ENCODE measurements at places on chromosomes 1 and 21.

- DNase-seq = no peak
Measured at GRCh38 chr1:246106342-246106763, 400.7 kb downstream of the SMYD3 start.

GRCh38 chr1:83998498-83999315, at the start of gene TTLL7:
TSS of gene TTLL7 (minus strand) at chr1:83999132. CDS start at chr1:83952211, 46,921 bp downstream.
- DNase-seq = peak; percentile 91

DNA sequence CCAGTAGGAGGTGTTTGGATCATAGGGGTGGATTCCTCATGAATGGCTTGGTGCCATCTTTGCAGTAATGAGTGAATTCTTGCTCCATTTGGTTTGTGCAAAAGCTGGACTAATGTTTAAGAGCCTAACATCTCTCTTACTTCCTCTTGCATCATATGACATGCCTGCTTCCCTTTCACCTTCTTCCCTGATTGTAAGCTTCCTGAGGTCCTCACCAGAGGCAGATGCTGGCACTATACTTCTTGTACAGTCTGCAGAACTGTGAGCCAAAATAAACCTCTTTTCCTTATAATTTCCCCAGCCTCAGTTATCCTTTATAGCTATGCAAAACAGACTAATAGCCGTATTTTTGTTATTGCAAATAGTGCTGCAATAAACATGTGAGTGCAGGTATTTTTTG, 8.1 kb downstream of the PRSS38 start:
- DNase-seq = no peak

DNA sequence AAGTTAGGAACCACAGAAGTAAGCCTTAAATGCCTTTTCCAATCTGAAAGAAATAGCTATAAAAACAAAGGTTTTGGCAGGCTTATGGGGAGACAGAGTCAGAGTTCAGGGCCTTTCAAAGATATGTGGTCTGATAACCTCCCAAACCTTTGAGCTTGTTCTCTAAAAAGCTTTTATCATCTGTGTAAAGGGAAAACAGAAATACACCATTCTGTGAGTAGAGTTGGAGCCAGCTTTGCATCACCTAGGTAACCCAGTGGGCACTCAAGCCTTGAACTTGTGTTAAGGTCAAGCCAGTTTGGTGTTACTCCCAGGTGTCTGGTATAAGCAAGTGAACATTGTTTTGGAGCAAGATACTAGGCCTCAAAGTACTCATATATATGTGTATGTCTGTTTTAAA, 50.1 kb downstream of the LAMC1 start:
- no peak for DNase-seq

DNA sequence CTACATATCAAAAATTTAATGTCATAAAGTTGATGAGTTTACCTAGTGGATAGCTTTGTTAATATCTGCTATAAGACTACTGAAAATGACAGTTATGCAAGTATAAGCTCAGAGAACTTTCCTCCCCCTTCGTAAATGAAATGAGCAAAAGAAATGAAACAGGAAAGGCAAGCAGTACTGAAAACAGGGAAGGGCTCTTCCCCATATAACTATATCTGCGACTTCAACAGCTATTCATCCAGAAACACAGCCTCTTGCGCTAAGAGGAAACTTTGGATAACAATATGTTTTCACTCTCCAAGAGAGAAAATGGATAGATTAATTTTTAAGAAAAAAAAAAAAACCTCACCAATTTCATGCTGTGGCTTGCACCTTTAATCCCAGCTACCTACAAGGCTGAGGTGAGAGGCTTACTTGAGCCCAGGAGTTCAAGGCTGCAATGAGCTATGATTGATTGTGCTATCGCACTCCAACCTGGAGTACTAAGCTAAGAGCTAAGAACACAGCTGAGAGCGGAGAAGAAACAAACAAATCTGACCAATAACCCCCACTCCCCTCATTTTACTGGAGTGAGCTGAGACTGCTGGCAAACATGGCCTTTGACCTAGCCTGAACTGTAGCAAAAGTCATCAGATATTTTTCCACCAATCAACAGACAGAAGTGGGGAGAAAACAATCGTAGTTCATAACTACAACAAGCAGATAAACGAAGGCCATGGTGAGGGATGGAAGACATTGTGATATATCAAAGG, 29.0 kb downstream of the METTL18 start:
- no peak for DNase-seq

All from osteoblast (primary cell).